ENCODE measurements at places on chromosomes 11 and 22. TPM values are rescaled to one million over a fixed set of nuclear protein-coding genes. Genes with fewer than 3 reads are reported as not detected.

IGSF22 gene
- total RNA-seq = 0.86 TPM

TMEM138 gene
- total RNA-seq = 17.7 TPM

DNA sequence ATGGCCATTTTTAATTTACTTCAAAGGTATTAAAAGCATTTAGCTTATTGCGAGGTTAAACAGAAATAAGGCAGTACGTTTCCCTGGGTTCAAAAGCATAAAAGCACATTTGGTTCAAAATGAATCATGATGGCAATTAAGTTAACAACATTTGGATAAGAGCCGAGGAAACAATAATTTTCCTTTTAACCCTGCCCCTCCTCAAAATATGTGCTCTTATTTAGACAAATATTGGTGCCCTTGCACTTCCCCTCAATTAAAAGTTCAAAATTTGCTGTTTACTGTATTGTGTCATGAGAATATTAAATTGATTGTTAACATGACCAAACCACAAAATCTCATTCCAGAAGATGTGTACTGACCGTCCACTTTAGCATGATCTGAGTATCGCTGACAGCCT, 48.7 kb downstream of the VSIG10L2 start:
- no peak for DNase-seq

GRCh38 chr22:37186997-37187522, 987 bp downstream of the C1QTNF6 start:
- DNase-seq = peak; percentile 37

GRCh38 chr11:116459185-116460045, 313.4 kb downstream of the BUD13 start:
- DNase-seq = peak; percentile 42

GRCh38 chr11:69925366-69926196, 106.4 kb upstream of the FGF3 start:
- DNase-seq = peak; percentile 13

DNA sequence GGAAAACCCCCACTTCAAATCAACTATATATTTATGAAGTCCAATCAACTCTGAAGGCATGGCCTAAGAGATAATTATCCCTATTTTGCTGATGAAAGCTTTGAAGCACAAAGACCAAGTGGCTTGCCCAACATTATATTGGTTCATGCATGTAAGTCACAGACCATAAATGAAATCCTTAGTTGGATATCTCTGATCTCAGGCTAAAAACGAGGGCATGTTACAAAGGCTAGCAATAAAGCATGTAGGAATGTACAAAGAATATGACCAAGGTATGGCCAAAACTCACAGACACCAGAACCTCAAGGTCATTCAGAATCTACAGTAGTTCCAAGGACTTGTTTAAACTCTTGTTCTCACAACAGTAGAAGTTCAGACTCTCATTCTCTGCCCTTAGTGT, 100.2 kb upstream of the SESN3 start:
- DNase-seq = no peak

- DNase-seq = no peak
These were observed 2.7 kb upstream of the SCUBE1 start for GRCh38 chr22:43345761-43346301.

DNA sequence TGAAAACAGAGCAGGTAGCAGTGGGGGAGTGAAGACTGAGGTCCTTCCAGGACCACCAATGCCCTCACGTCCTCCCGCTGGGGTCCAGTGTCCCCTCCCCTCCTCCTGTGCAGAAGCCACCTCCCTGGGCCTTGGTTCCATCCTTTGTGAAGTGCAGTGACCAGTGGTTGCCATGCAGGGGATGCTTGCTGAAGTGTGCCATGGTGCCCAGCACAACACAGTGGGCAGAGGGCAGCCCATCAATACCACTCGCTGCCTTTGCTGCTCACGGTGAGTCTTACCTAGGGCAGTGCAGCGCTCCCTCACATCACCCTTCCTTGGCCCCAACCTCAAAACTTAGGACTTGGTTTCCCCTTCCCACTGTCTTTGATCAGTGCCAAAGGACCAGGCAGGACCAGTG, 12.9 kb downstream of the MYEOV start:
- no peak for DNase-seq

DNA sequence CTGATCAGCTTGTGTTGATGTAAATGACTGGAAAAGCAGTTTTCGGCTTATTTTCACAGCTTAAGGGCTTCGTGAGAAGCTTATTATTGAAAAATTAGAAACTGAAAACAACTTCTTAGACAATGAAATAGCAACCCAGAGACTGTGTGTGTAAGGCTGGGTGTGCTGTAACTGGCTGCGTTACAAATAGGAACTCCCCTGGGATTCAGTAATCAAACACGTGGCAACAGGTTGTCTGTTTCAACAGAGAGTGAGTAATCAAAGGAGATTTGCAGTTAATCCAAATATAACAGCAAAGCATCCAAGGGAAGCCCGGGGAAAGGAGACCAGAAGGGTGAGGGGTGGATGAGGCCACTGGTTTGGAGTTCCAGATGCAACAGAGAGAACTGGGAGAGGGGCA, 19.2 kb downstream of the NTM start:
- no peak for DNase-seq

DNA sequence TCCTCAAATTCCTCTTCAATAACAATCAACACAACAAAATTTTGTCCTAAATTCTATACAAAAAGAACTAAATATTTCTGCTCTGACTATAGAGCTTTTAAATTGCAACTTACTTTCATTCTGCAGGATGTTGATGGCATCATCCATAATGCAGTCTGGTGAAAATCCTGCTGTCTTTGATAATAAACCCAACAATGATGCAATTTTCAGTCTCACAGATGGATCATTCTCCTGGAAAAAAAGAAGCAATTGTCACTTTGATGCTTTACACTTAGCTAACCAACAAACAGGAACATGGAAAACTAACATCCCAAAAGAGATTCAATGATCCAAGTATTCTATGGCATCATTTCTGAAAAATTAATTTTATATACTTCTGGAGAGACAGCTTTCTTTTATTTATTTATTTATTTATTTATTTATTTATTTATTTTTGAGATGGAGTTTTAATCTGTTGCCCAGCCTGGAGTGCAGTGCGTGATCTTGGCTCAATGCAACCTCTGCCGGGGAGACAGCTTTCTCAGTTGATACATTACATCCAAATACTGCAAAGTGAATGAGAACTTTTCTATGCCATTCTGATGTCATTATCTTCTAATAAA, 13.0 kb downstream of the INTS4 start:
- DNase-seq = no peak

DNA sequence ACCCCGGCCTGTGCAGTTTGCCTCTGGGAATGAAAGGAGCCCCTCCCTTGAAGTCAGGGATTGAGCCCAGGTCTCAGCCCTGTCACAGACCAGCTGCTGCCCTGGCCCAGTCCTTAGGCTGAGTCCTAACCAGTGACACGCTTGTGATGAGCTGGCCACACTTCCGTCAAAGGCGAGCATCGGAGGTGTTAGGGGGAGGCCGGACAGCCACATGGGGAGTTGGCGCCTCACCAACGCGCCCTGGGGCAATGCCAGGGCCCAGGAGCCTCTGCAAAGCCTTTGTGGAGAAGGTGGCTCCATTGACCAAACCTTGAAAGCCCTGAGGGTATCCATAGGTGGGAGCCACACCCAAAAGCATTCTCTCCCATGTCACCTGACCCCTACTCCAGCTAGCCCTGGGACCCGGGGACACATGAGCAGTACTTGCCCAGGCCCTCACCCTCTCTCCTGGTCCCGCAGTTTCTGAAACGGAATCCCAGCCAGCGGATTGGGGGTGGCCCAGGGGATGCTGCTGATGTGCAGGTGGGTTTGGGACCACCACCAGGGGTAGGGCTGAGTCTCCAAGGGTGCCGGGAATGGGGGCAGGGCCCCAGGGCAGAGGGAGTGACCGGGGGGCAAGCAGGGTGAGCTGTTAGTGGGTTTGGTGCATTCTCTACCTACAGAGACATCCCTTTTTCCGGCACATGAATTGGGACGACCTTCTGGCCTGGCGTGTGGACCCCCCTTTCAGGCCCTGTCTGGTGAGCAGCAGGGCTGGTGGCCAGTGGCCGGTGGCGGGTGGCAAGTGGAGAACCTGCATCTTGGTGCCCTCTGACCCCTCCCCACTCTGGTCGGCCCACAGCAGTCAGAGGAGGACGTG, 3.7 kb downstream of the PTPRCAP start:
- DNase-seq = no peak

Data from Right ventricle myocardium superior (tissue), 1 donor.